HS-27A (cell line): ENCODE measurements at places on chromosomes 3 and 15.

DNA sequence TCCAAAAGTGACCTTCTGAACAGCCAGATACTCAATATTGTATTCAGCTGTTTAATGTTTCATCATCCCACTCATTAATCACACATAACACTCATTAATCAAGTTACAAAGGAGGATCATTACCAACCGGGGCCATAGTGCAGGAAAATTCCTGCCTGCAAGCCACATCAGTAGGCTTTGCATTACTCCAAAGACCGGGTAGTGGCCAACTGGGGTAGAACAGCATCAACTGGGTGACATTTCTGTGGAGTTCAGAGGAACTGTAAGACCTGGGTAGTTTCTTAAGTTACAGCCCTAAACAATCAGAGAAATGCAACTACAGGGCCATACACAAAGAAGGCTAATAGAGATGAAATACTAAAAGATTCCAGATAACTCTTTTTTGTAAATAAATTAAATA lies 253.1 kb downstream of the WDR72 start:
- DNase-seq: no peak

DNA sequence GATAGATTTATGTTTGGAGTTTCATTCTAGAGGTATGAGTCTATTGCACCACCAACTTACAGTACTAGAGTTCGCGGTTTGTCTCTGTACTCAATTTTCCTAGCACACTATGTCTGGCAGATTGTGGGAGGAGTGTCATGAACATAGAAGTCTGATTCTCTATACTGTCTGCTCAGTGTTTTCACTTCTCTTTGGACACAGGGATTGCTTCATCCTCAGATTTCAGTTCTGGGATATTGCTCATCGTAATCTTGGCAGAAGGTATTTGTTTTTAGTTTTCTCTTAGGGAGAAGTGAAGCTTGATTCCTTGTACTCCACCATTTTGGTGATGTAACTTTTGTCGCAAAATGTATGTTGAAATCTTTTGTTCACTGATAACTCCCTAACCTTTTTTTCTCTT lies 27.8 kb upstream of the AZI2 start:
- no peak for DNase-seq

GRCh38 chr3:25781758-25782594 lies 1.3 kb downstream of the NGLY1 start:
- DNase-seq: no peak

DNA sequence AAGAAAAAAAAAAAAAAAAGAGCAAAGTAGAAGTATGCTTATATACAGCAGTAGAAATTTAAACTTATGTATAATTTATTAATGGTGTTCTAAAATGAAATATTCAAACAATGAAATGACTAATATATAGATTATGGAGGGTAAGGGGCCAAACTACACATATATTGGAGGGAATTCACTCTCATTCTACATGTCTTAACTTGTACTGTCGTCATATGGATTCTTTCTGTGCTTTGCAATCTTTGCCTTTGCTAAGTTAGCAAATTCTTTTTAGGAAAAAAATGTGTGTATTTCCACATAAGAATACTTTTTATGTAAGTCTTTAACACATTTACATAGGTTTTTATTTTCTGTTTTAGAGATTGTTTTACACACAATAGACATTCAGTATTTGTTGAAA lies 118.9 kb upstream of the MBNL1 start:
- DNase-seq: no peak

- no peak for DNase-seq
Measured at GRCh38 chr3:143551761-143552160, 296.5 kb downstream of the SLC9A9 start.
